ENCODE measurements at places on chromosomes 2 and 18. TPM values are rescaled to one million over a fixed set of nuclear protein-coding genes. Genes with fewer than 3 reads are reported as not detected.

ITPRIPL1 gene
- 6.6 TPM for total RNA-seq

ZNF519 gene
- 10.6 TPM for total RNA-seq

BOLL gene
- not detected for total RNA-seq

SMAD4 gene
- total RNA-seq: 78.6 TPM

SOX11 gene
- total RNA-seq: not detected

GAREM2 gene
- 3.6 TPM for total RNA-seq

TACR1 gene
- not detected for total RNA-seq

KCNG2 gene
- total RNA-seq: not detected

ATP6V1C2 gene
- not detected for total RNA-seq

OTOF gene
- total RNA-seq: 0.50 TPM

DNMT3A gene
- 67.6 TPM for total RNA-seq

TRPM8 gene
- total RNA-seq: not detected

HOXD13 gene
- total RNA-seq: not detected

CSRNP3 gene
- total RNA-seq: not detected

CFAP221 gene
- total RNA-seq: not detected

VAMP5 gene
- total RNA-seq: 39.5 TPM

HOXD4 gene
- not detected for total RNA-seq

SIX3 gene
- total RNA-seq: not detected

NETO1 gene
- not detected for total RNA-seq

NOL4 gene
- total RNA-seq: not detected

FBXO36 gene
- total RNA-seq: 0.75 TPM

MRO gene
- total RNA-seq: not detected

IL36A gene
- not detected for total RNA-seq

HMSD gene
- not detected for total RNA-seq

ATP6V1B1 gene
- not detected for total RNA-seq

SCYGR5 gene
- not detected for total RNA-seq

FSHR gene
- not detected for total RNA-seq

TUBA3E gene
- total RNA-seq: not detected

KCNIP3 gene
- total RNA-seq: not detected

GAL3ST2 gene
- total RNA-seq: 2.2 TPM

RNF125 gene
- total RNA-seq: 72.6 TPM

RPRM gene
- not detected for total RNA-seq

SH3RF3 gene
- 0.16 TPM for total RNA-seq

FAM110C gene
- 0.22 TPM for total RNA-seq

CTAGE1 gene
- not detected for total RNA-seq

UGT1A8 gene
- total RNA-seq: not detected

SKA1 gene
- 0.27 TPM for total RNA-seq

POTEC gene
- not detected for total RNA-seq

FTCDNL1 gene
- 2.6 TPM for total RNA-seq

NEU4 gene
- total RNA-seq: 9.4 TPM

TBR1 gene
- total RNA-seq: not detected

MBD5 gene
- total RNA-seq: 56.1 TPM

NEUROD1 gene
- total RNA-seq: not detected

AOX1 gene
- total RNA-seq: not detected

ARID5A gene
- total RNA-seq: 139 TPM

CDK5R2 gene
- total RNA-seq: not detected

ATOH8 gene
- total RNA-seq: not detected

MPP4 gene
- total RNA-seq: 0.17 TPM

ANKRD30B gene
- total RNA-seq: not detected

CD8B2 gene
- total RNA-seq: not detected

CCL20 gene
- 39.7 TPM for total RNA-seq

MGAT4A gene
- total RNA-seq: 205 TPM

CXCR1 gene
- total RNA-seq: not detected

Measured in T-helper 17 cell (primary cell).